ENCODE measurements at places on chromosomes 7 and 10.

DNA sequence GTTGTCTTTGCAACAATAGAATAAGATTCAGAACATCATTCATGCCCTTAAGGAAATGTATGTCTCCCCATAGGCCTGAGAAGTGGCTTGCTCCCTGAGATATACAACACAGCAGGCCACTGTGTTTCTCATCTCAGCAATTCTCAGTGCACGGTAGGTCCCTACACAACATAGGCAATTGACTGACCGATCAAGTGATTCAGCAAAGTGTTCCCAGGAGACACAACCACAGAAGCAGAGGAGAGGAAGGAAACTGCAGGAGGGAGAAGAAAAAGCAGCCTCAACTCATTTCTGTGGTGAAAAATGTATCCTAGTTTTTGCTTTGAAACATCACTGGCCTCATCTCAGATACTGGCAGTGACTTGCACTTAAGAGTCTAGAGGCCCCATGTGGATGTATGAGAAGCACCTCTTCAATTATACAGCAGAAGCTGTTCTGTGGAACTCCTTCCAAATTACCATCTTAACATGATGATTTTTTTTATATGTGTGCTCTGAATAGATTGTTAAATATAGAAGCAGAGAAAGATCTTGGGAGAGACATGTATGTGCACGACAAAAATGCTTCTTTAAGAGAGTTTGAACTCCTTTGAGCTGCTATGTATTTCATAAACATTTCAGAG is 306.8 kb downstream of the XPNPEP1 start:
- DNase-seq = no peak

GRCh38 chr7:4797858-4798705 is 22.7 kb downstream of the AP5Z1 start:
- peak; percentile 41 for DNase-seq

DNA sequence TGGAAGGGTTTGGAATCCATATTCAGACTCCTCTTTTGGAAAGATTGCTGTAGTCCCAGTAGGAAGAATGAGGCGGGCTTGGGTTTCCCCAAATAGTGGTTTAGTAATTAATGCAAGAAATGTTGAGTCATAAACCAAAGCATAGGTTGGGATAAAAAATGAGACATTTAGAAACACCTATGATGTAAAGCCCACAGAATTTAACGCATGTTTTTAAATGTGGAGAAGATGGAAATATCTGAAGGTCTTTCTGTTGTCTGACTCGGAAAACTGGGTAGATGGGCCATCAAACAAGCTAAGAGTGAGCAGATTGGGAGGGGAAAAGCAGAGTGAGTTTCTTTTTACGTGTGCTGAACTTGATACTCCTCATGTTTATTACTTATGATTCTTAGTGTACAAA is 62.2 kb downstream of the LANCL2 start:
- DNase-seq = no peak

DNA sequence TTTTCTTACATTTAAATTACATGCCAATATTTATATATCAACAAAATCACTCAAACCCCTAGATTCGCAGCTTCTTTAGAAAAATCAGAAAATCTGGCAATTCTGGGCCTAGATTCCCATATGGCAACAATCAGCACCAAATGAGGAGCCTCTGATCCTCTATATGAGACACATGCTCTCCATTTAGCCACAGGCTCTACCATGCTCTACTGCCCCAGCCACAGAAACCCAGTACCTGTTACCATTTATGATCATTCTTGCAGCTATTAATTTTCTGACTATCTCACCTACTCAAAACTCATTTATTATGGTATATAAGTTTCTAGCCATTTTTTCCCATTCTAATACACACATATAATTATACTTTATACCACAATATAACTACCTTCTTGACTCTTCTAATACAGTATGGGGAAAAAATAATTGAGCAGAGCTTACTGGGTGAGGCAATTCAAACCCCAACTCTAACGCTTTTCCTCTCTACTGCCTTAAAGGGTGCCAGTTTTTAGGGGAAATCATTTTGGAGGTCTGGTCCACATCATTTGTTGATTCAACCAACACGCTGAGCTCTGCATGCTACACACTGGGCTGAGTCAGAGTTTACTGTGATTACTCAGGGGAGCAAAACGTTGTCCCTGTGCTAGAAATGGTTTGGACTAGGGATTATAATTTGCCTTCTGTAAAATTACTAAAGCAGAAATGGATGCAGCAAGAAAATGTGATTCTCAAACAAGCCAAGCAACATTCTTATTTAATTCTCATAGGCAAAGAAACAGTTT is 11.6 kb downstream of the PDLIM1 start:
- DNase-seq = no peak

- DNase-seq = no peak
Measured at GRCh38 chr7:94656658-94656924, 658 bp upstream of the SGCE start.

DNA sequence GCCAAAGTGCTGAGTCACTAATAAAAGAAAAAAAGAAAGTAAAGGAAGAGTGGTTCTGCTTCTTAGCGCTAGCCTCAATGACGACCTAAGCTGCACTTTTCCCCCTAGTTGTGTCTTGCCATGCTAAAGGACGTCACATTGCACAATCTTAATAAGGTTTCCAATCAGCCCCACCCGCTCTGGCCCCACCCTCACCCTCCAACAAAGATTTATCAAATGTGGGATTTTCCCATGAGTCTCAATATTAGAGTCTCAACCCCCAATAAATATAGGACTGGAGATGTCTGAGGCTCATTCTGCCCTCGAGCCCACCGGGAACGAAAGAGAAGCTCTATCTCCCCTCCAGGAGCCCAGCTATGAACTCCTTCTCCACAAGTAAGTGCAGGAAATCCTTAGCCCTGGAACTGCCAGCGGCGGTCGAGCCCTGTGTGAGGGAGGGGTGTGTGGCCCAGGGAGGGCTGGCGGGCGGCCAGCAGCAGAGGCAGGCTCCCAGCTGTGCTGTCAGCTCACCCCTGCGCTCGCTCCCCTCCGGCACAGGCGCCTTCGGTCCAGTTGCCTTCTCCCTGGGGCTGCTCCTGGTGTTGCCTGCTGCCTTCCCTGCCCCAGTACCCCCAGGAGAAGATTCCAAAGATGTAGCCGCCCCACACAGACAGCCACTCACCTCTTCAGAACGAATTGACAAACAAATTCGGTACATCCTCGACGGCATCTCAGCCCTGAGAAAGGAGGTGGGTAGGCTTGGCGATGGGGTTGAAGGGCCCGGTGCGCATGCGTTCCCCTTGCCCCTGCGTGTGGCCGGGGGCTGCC is at the start of gene IL6:
Gene IL6, plus strand, starts transcription at position 294 of the 807 bp plus-strand sequence. Its CDS starts 63 bp downstream, at position 357.
- no peak for DNase-seq

GRCh38 chr7:32323712-32324111 is 166.5 kb downstream of the LSM5 start:
- DNase-seq = no peak

- no peak for DNase-seq
Measured at GRCh38 chr10:13789448-13789829, 202.7 kb downstream of the PRPF18 start.

GRCh38 chr7:3264693-3265339 is 36.2 kb upstream of the SDK1 start:
- DNase-seq = no peak

DNA sequence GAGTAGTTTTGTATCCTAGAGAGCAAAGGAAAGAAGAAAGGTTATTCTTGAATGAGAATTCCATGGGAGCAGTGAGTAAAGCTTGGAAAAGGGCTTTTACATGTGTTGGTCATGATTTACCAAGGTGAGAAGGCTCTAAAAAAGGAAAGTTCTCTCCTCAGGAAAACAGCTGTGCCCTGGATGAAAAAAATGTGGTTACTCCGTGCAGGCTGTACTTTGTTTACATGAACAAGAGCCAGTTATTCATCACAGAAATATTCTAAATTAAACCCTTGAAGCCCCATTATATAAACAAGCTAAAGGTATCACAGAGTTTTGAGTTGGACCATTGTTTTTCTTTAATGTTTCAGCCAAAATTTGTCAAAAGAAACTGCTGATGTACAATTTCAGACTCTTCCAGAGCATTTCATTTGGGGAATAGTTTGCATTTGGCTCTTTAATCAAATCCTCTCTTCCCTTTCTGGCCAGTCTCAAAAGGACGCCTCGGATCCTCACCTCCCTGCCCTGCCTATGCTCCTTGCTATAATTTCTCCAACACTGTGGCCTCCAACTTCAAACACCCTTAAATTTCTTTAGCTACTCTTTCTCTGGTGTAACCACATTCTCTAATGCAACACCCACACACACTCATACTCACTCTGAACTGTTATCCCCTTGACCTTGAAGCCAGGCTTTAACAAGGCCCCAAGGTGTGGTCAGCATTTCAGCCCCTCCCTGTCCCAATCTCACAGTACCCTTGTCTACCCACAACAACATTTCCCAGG is 47.4 kb downstream of the AFAP1L2 start:
- no peak for DNase-seq

DNA sequence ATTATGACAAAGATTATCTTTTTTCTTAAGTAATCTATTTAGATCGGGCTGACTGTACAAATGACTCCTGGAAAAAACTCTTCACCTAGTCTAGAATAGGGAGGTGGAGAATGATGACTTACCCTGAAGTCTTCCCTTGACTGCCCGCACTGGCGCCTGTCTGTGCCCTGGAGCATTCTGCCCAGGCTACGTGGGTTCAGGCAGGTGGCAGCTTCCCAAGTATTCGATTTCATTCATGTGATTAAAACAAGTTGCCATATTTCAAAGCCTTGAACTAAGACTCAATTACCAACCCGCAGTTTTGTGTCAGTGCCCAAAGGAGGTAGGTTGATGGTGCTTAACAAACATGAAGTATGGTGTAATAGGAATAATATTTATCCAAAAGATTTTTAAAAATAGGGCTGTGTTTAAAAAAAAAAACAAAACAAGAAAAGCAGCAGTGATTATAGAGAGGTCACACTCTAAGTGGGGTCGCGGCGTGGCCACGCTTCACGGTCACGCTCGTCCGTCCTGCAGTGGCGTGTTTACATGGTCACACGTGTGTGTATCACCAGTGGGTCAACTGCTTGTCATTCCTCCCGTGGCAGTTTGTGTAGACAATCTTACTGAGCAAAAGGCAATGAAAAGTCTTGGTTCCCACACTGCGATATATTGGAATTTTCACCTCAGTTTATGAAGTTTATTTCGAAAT is 10.8 kb downstream of the INSIG1 start:
- no peak for DNase-seq

- no peak for DNase-seq
Measured at GRCh38 chr10:122435212-122435827, 19.1 kb upstream of the ARMS2 start.

DNA sequence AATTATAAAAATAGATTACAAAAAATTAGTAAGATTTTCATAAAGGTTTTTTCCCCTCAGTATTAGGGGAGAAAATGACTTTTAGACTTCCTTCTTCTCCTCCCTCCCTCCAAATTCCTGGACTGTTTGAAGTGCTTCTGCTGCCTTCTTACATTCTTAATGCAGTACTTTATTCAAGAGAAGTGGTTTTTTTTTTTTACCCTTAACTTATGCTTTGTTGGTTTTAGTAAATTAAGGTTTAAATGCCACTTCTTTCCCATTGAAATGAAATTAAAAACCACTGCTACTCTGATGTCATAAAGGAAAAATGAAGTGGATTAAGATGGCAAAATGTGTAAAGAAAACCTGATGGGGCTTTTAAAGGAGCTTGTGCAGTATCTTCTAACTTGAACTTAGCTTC is 140.7 kb downstream of the VTI1A start:
- no peak for DNase-seq

- no peak for DNase-seq
Measured at GRCh38 chr7:45325378-45325777, 167.8 kb downstream of the RAMP3 start.
